ENCODE measurements at places on chromosomes 2 and 18.

GRCh38 chr2:106789185-106789584, 96.8 kb downstream of the ST6GAL2 start:
- DNase-seq, result no peak

- DNase-seq, result no peak
Measured at GRCh38 chr2:172242961-172243360, 140.3 kb upstream of the DLX2 start.

DNA sequence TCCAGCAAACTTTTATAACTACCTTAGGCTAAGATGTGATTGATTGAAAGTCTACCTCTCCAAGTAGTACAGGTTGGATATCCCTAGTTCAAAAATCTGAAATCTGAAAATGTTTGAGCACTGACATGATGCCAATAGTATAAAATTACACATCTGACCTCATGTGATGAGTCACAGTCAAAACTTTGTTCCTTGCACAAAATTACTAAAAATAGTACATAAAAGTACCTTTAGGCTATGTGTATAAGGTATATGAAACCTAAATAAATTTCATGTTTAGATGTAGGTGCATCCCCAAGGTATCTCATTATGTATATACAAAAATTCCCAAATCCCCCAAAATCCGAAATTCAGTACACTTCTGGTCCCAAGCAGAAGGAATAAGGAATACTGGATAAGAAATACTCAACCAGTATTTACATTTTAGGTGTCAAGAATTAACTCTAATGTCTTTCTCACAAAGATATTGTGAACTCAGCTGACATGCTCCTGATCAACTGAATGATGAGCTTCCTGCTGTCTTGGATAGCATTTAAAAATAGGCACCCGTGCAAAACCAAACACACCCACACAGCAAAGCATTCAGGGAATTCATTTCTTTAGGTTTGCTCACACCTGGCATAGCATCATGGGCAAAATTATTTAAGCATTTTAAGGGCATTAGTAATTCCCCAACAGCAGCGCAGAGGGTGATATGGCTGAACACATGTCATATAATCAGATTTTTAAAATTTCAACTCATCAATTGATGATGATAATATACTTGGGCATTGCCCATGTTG, 497.4 kb upstream of the MEIS1 start:
- no peak for DNase-seq

DNA sequence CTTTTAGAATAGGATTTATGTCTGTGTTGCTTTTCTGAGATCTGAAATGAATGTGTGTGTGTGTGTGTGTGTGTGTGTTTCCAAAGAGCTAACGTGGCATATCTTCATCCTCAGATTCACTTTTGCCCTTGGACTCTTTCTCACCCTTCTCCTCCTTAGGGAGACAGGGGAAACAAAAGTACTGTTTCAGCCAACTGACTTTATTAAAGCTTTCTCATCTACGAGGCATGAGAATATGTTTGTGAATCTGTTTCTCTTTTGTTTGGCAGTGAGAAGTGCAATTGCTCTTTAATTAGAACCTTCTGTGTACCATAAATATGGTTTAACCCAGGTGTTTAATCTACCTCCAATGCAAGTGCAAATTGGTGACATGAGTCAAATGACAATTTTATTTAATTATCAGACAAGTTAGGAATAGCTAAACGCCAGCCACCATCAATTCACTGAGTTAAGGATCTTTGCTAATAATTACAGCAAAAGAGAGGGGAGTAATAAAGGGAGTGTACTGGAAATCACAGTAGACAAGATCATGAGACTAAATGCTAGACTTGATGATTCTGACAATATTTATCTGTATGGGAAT, 186.4 kb upstream of the COL3A1 start:
- no peak for DNase-seq

DNA sequence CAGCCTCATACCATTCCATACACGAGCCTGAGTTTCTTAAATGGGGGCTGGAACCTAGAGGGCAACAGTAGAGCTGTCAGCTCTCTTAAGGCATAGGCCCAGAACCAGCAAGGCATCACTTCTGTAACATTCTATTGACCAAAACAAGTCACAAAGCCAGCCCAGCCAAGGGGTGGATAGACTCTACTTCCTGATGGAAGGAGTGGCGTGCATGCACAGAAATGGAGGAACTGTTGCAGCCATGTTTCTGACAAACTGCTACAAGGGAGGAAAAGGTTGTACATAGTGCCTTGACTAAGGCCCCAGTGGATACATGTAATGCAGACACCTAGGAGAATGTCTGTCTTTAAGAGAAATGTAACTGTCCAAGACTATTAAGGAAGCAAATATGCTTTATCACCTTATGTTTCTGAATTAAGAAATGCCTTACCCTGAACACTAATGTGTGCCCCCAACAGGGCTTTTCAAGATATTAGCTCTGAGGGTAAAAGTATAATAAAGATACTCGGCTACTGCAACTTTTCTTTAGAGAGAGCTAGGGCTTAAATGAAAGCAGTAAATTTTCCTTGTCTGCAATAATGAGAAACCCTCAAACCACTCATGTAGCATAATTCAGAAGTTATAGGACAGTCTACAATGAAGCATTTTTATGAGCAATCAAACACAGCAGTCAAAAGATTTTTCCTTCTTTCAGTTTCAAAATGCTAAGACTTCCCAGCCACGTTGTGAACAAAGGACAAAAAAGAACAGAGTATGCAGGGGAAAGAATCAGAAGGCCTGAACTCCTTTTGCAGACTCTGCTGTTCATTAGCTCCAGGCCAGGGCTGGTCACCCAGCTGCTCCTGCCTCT, 35.1 kb upstream of the CDC42EP3 start:
- no peak for DNase-seq

DNA sequence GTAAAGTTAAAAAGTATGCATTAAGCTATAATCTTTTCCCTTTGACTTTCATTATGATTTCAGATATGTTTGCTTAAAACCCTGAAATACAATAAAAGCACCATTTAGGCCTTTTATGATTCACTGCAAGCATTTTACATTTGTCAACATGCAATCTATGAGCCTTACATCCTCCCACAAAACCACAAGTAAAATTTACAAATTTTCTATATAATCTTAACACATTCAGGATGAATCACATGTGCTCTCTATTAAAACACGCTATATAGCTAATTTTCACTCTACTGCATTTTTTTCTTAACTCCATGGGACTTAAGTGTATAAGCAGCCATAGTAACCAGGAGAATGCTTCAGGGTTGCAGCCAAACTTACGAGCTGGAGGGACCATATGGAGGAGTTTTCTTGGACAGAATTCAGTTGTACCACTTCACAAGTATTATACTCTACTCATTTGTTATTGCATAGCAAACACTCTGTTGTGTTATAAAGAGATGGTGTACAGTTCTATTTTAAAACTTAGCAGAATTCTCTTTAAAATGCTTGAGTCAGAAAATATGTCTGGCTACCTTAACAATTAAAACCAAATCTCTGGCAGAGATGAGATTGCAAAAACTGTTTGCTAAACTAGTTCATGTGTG, 293.2 kb downstream of the ALK start:
- no peak for DNase-seq

DNA sequence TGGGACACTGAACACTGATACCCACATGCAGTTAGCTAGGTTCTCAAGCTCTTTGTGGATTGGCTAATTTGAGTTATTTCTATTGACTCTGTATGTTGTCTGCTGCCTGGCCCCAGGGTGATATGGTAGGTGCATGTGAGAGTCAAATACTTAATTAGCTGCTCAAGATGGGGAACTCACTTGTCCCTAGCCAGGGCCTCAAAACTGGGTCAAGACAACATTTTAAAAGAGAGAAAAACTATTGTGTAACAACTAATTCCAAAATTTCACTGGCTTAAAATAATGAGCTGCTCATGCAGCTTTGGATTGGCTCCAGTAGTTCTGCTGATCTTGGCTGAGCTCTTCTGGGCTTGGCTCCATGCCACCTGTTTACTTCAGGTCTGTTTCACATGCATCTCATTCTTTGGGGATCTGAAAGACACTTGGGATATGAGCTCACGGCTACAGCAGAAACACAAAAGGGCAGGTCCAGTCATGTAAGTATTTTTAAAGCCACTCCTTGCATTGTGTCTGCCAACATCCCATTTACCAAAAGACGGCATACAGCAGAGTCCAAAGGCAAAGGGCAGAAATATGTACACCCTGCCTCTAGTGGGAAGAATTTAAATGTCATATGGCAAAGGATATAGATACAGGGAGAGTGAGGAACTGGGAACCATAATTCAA, 716.8 kb downstream of the SUCLG1 start:
- no peak for DNase-seq

- no peak for DNase-seq
Measured at GRCh38 chr2:192887337-192887736, 692.6 kb upstream of the TMEFF2 start.

- DNase-seq, result no peak
Measured at GRCh38 chr2:97691166-97691565, 21.7 kb downstream of the C2orf92 start.

- DNase-seq, result no peak
Measured at GRCh38 chr18:8863427-8863826, 158.1 kb downstream of the MTCL1 start.

DNA sequence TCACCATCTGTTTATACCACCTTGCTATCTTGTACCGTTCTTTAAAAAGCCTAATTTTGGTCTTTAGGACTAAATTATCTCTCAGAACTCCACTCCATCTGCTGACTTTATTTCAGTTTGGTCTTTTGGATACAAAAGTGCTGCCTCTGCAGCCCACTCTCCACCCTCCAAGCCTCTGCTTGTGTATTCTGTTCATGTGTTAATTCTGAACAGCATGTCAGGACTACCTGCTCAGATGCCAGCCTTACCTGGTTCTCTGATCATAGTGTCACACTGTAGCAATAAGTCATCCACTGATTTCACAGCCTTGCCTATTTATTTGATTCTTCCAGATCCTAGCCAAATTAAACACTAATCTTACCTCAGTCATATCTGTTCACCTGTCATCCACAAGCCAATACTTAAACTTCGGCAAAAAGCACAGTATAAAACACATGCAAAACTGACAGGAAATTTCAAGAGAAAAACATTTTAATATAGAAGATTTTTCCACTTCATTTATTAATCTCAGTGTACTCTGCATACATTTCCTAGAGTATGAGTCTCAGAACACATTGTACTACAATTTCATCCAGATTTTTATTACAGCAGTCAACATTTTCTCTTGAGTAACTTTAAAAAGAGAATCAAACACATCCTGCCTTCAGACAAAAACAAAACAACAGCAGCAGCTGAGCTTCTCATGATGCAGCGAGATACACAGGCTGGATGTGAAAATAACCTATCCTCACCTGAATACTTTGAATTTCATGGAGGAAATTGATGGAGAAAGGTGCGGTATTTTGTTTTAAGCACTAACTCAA, 64.9 kb downstream of the PPP1R1C start:
- DNase-seq, result no peak

DNA sequence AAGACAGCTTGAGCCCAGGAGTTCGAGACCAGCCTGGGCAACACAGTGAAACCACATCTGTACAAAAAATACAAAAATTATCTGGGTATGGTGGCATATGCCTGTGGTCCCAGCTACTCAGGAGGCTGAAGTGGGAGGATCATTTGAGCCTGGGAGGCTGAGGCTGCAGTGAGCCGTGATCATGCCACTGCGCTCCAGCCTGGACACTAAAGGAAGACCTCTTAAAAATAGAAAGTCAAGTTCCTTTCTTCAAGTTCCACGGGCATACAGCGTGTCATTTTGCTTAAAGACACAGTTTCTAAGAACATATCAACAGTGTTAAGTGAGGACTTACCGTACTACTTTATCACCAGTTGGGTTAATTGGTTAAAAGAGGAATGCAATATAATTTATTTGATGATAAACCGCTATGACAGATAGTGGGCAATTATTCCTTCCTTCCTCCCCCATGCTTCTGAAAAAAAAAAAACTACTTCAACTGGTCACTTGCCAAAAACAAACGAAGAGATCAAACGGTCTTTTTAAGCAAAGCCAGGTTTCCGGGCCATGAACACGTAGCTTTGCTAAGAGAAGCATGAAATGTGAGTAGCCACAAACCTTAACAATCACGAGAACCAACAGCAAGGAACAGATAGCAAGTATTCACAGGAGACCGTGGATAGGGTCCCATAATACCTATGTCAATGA, 21.4 kb downstream of the AP1S3 start:
- no peak for DNase-seq

- no peak for DNase-seq
Measured at GRCh38 chr2:140440815-140441214, 1660.6 kb upstream of the NXPH2 start.

DNA sequence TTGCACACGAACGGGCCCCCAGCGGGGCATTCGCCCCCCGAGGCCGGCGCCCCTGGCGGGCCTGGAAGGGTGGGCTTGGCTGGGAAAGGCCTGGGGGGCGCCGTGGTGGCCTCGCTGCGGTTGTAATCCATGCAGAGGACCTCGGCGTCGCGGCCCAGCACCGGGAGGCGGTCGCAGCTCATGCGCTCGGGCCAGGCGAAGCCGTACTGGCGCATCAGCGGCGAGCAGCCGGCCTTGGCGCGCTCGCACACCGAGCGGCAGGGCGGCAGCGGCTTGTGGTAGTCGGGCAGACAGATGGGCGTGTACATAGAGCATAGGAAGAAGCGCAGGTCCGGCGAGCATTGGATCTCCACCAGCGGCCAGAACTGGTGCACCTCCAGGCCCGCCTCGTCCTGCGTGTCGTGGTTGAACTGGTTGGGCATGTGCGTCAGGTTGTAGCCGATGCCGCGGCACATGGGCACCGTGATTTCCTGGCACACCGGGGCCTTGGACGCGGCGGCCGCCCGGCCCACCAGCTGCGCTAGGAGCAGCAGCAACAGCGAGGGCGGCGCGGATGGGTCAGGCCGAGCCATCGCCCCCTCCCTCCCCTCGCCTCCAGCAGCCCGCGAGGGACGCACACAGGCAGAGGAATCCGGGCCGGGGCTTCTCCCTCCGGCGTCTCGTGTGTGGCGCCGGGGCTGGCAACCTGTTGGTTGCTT, 1.4 kb downstream of the FZD5 start:
- DNase-seq, result no peak

DNA sequence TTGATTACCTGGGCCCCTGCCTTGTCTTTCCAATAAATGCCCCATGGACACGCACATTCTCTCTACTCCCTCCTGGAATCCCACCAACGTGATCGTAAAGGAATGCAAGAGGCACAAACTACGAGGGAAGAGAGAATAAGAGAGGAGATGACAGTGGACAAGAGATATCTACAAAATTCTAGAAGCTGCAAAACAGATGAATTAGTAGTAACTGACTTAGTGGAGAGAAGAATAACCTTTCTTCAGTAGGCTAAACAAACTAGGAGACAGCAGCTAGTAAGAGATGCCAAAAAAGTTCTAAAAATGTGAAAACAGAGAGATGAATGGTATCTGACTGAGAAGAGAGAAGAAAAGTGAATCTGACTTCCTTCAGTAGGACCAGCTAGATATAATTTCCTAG, 43.5 kb upstream of the MYCN start:
- DNase-seq, result no peak

GRCh38 chr18:42954887-42955286, 160.6 kb downstream of the RIT2 start:
- no peak for DNase-seq
